ENCODE measurements at places on chromosomes 4 and X.

DNA sequence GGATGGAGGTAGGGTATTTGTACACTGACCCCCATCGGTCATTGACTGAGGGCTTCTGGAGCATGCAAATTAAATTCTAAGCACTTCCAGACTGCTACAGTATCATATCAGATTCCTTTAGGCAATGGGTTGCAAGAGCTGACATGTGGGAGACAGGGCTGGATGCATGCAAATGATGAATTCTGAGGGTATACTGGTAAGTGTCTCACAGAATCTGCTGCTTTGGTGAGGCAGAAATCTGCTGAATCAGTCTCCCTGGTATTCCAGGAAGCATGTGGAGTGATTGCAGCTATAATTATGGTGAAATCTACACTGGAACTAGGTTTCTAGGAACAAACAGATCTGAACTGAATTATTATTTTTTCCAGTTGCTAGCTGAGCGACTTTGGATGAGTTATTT is 684.9 kb upstream of the MAGEB2 start:
- no peak for DNase-seq

DNA sequence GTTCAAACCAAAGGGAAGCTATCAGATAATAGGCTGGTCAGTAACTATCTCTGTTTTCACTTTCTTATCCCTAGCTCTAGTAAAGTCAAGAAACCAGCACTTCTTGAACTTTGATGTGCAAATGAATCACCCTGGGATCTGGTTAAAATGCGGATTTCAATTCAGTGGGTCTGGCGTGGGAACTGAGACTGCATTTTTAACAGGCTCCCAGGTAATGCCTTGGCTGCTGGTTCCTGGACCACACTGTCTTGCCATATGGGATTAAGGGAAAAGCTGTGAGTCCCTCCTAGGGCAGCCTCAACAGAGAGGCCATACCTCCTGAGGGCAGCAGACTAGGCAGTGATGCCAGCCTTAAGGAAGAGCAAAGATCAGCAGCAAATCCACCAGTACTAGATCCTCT is 1.7 kb downstream of the RNF175 start:
- no peak for DNase-seq

DNA sequence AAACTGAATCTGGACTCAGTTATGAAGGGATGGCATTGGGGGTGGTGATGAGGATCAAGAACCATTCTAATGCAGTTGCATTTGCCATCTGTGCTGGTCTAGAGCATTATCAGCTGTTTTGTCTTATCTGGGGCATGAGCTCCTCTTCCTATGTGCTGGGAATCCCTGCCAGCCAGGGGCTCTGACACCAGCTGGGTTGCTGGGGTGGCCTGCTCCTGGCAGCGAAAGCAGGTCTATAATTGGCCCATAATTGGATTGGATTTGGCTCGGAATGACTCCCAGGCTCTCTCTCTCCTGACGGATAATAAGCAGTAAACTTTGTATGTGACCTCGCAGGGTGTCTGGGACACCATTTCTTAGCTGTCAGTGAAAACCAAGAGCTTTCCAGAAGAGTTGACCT is 34.1 kb downstream of the SMPX start:
- no peak for DNase-seq

DNA sequence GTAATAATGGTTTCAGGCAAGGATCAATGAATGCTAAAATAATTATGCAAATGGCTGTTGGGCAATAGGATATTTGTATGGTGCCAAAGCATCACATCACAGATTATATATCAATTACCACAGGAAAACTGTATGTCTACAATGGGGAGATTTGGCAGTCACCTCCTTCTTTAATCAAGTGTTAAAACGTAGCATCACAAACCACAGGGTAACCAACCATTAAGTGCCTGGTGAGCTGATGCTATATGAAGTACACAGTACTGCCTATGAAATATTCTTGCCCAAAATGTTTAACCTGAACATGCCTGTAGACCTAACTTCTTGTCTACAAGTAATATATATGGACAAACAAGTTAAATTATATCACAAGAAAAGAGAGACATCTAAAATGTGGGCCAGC is 25.3 kb downstream of the MECP2 start:
- DNase-seq = no peak

DNA sequence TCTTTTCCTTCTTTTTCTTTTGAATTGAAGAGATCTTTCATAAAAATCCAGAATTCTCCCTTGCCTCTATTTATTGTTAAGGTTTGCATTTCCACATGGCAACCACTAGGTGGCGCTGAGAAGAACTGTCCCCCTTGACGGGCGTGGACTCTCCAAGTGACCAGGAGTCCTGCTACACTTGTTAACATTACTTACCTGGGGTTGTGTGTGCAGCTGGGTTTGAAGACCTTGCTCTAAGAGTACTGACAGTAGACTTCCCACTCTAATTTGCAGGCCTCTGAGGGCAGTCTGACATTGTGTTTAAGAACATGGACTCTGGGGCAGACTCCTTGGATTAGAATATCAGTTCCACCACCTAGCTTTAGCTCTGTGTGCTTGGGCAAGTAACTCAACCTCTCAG is 52.8 kb downstream of the GPRIN3 start:
- DNase-seq = peak; percentile 50

DNA sequence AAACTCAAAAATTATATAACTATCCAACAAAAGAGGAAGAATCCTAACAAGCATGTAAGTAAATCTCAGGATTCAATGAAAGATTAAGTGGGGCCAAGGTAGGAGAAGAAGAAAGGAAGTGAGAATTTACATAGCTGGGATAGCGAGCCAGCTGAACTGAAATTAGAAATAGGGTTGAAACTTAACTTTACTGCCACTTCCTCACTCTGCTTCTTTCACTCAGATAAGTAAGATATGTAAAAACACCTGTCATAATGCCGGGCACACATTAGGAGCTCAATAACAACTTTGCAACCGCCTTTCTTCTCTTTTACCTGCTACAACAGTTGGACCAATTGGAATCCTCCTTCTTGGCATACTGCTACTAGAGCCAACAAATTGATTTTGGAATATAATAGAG is 129.4 kb downstream of the CNKSR2 start:
- no peak for DNase-seq

DNA sequence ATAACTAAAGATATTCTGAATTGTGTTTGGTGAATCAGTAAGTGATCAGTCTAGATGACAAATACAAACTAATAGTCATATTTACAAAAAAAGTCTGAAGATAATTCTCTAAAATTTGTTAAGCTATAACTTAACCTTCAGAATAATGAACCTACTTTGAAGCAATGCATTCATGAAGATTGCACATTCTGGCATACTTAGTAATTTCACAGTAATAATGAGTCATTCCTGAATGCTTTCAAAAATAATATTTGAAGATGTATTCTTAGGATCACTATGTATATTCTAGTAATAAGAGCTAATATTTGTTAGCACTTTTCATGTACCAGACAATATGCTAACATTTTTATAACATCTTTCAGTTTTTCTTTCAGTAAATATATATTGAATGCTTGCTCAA is 756.7 kb upstream of the SLIT2 start:
- no peak for DNase-seq

DNA sequence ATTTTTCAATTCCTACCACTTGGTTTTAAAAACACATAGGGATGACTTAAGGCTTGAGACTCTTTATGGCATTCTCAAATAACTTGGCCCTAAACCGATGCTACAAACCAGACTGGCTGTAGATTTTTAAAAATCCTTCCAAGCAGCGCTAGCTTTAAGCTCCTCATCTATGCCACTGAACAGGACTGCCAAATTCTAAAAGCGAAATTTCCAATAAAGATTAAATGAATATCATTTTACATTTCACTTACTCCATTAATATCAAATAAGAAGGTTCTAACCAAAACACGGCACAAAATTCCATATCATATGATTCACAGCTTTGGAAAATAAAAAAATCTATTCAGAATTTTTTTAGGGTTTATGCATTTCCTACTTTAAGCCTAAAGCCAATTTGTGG is 134.2 kb downstream of the FANCB start:
- DNase-seq = no peak

DNA sequence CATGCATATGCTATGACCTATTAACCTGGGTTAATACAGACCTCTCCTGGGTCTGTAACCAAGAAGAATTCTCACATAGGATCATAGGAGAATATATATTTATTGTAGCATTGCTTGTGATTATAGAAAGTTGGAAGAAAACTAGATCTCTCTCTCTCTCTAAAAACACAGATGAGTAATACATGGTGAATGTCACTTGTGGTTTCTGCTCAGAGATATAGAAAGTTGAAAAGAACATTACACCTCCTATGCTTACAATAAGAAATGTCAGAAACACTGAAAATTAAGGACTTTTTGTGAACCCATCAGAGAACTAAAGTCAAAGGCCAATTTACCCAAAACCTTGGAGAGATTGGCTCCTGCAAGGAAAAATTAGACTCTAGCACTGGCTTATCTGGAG is 1389.5 kb downstream of the FAM133A start:
- DNase-seq = no peak

DNA sequence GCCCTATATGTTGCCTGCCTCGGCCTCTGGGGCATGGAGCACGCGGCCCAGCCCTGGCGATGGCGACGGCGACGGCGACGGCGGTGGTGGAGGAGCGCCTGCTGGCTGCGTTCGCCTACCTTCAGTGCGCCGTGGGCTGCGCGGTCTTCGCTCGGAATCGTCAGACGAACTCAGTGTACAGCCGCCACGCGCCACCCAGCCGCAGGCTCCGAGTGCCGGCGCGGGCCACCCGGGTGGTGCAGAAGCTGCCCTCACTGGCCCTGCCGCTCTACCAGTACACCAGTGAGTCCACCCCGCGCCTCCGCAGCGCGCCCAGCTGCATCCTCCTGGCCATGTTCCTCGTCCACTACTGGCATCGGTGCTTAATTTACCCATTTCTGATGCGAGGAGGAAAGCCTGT is 83.7 kb upstream of the F9 start:
- DNase-seq = no peak

GRCh38 chr4:119580293-119580692 is 48.3 kb downstream of the PDE5A start:
- DNase-seq = no peak

DNA sequence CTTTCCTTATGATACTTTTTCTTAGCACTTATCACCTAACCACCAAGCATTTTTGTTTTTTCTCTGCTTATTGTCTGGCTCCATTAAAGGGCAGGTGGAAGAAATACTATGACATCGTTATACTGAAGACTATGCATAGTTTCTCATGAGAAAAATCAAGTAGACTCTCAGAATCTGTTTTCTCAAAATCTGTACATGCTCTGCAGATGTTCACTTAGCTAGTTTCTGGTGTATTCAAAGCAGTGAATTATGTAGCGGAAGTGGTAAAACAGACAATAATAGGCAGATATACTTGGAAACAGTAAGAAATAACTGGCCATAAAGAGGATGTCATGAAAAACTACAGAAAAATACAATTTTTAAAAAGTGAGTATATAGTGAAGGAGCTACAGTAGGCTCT is 146.0 kb downstream of the STIM2 start:
- no peak for DNase-seq

DNA sequence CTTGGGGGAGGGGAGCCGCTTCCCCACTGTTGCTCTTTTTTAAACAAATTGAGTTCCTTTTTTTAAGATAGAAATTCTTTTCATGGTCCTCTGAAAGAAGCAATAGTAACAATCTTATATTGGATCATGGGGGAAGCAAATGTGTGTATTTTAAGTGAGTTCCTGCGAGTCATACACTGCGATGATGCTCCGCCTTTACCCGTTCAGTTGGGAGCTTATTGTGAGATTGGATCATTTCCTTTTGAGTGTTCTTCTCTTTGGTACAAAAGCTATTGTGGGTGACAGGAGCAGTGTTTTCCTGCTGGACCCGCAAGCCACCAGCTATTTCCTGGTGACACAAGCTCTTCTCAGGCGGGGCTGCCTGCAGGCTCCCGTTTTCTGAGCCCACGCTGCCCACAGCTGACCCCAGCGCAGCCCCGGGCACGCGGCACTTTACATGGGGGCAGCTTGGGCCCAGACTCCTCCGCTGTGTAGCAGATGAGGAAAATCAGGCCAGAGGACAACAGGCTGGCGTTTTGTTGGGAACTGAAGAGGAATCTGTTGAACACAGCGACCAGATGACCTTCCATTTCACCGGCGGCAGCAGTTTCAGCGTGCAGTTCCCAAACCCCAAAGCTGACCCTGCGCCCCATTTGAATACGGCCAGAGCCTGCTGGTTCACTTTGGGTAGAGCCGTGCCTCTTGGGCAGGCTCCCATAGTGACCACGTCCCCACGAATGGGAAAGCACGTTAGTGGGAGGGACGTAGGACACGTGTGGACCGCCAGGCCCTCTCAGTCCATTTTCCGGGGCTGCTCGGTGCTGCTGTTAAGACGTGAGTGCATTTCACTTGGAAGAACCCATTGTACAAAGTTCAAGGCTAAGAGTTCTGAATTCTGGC is 12.2 kb downstream of the TADA2B start:
- no peak for DNase-seq

DNA sequence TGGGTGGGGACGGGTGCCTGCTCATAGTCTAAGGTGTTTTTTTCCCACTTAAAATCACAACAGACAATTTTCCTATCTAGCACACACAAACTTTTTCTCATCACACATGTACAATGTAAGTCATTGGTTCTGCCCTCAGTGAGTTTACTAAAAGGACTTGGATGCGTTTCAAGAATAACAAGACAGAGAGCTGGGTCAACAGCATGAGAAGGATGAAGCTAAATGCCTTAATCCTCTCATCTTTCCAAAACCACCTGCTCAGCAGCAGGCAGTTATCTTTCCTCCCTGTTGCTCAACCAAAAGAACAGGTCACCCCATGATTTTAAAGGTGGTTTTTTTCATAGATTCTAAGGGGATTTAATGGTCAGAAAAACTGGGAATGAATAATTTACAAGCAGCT is 40.1 kb downstream of the OFD1 start:
- no peak for DNase-seq

GRCh38 chrX:17072721-17073230 is 126.3 kb downstream of the REPS2 start:
- DNase-seq = no peak

DNA sequence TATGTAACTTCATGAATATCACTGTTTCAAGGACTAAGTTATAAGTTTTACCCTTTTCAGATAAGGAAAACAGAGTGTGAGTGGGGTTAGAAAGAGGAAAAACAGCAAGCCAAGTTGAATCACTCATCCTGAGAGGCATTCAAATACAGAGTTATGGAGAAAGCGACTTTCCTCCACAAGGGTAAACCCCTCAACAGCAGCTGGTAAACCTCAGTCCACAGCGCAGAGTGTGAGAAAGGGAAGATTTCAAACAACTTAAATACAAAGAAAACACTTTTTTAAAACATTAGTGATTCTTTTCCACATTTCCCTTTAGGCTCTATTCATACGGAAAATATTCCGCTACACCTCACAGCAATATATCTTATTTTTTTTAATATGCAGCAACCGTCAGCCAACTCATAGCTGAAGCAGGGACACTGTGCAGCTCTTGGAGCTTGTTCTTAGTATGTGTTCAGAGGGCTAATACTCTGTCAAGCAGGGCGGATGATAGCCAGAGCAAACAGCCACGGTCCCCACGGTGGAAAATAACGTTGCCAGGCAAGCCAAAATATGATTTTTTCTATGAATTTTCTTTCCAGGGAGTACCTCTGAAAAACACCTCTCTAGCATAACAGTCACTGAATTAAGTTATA is 488.9 kb upstream of the FAT1 start:
- DNase-seq = no peak

DNA sequence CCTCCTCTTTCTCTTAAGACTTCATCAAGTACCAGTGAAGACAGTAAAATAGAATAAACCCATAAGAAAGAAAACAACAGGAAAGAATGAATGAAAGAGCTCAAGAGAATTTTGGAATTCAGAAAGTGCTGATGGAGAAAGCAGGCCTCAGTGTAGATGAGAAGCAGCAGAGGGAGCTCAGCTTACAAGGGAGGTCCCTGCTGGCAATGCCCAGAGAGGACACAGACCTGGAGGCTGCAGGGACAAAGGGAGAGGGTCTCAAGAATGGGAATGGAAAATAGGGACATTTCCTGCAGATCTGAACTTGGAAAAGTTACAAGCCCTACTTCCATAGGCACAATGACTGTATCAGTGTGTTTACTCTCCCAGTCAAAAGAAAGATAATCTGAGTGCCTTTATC is 64.5 kb upstream of the MAGEA10 start:
- no peak for DNase-seq
